GM13976 (cell line): ENCODE measurements at places on chromosomes 2 and 18.

- no peak for DNase-seq
Measured at GRCh38 chr2:189379731-189380261, 61.5 kb upstream of the WDR75 start.

GRCh38 chr2:57570961-57571360 lies 475.6 kb upstream of the VRK2 start:
- no peak for DNase-seq

DNA sequence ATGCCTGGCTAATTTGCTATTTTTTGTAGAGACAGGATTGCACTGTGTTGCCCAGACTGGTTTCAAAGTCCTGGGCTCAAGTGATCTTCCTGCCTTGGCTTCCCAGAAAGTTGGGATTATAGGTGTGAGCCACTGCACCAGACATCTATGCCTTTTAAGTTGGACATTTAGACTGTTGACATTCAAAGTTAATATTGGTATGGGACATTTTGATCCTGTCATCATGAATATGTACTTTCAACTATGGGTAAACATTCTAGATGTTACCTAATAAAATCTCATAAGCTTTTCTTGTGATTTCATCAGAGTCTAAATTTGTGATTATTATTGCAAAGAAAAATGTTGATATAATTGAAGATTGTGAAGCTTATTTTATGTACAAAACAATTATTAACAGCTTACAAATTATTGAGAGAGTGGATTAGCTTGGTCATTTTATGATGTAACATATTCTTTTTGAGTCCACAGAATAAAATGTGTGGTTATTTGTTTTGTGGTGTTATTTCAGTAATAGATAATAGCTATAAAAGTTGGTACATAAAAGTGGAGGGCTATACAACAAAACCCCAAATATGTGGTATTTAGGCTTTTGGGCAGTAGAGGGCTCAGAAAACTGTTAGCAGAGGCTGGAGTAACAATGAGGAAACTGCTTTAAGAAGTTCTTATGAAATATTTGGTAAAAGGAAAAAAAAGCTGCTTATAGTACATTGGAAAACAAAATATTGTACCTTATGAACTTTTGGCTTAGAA lies 41.4 kb downstream of the STARD6 start:
- DNase-seq: no peak

GRCh38 chr2:54962935-54963440 lies 87.3 kb downstream of the RTN4 start:
- DNase-seq: no peak

DNA sequence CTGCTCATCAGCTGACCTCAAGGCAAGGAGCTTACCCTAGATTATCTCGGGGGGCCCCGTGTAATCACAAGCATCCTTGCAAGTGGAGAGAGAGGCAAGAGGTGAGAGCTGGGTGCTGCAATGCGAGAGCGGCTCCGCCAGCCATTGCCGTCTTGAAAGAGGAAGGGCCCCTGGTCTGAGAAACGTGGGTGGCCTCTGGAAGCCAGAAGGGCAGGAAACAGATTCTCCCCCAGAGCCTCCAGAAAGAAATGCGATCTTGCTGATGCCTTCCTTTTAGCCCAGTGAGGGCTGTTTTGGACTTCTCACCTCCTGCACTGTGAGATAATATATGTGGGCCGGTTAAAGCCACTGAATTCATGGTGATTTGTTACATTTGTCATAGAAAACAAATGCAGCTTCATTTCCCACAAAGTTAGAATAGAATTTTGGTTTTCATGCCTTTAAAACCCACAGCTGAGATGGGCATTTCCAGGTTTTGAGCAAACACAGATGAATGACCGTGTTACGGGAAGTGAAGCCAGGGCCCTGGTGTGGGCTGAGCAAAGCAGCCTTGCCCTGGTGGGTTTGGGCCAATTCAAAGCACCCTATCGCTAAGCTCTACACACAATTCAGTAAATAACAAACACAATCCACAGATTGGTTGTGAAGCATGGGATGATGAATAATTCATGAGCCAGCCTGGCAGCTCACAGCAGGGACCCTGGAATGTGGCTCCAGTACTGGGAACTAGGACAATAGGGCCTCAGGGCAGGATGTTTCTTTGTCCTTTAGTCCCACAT lies 319.9 kb upstream of the HS6ST1 start:
- no peak for DNase-seq

- DNase-seq: no peak
Measured at GRCh38 chr2:128577141-128577930, 258.7 kb upstream of the HS6ST1 start.

DNA sequence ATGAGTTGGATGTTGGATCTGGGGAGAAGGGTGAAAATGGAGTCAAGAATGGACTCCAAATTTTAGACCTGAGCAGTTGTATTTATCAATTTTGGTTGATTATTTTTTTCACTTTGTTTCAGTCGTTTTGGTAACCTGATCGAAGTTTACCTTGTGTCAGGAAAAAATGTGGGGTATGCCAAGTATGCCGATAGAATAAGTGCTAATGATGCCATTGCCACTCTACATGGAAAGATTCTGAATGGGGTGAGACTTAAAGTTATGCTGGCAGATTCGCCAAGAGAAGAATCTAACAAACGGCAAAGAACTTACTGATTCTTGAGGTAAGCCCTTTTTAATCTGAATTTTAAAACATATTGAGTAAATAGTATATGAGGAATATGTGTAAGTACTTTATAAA lies 13.6 kb downstream of the RBM45 start:
- no peak for DNase-seq

DNA sequence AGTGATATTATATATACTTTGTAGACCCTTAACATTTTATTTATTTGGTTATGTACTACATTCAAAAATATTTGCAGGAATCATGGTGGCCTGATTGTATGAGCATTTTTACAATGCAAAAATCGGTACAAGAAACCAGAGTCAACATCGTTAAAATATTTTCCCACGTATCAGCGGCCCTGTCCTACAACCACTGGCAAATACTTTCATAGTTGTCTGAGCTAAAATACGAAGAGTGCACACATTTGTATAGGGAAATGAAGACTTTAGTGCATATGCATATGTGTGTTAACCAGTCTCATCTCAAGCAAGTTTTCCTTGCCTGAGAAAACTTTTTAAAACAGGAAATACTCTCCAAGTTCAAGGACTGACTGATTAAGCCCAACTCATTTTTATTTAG lies 35.9 kb downstream of the CCDC102B start:
- no peak for DNase-seq

GRCh38 chr2:181774685-181775084 lies 94.4 kb upstream of the NEUROD1 start:
- DNase-seq: no peak
